H1 (cell line): ENCODE measurements at places on chromosomes 4 and X. TPM values are rescaled to one million over a fixed set of nuclear protein-coding genes. Genes with fewer than 3 reads are reported as not detected.

DNA sequence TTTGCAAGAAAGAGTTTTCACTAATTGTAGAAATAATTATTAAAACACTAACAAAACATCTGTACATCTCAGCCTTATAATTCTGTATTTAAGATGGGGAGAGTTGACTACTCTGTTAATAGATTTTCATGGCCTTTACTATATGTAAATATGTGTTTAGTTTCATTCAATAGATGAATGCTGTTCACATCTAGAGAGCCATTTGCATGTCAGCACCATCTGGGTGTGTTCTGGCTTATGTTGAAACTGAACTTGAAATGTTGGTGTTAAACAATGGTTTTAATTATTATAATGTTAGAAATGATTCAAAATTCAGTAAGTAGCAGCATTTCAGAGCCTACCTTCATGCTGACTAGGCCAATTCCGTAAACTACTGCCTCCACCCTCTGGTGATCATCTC is 102.5 kb upstream of the ADAD1 start:
- H3K36me3 ChIP-seq = peaks cover 21% of the 10 kb centered on the region
- H3K4me3 ChIP-seq = no peak overlapping the region
- no peak for DNase-seq
- H3K27me3 ChIP-seq = peaks cover 1% of the 10 kb centered on the region
- no peak overlapping the region for H3K27ac ChIP-seq

The F8A2 gene
- polyA plus RNA-seq = not detected in 2 replicates

- H3K27me3 ChIP-seq = no peaks in the 10 kb centered on the region; the same call in 1 of the 2 replicates
- peak overlapping the region; percentile 74 for H3K4me3 ChIP-seq
- H3K4me1 ChIP-seq = peaks cover 2% of the 10 kb centered on the region; the same call in 1 of the 2 replicates
- no peak overlapping the region for H3K27ac ChIP-seq
- DNase-seq = no peak
Measured at GRCh38 chr4:680928-681645, 6.7 kb downstream of the MYL5 start.

DNA sequence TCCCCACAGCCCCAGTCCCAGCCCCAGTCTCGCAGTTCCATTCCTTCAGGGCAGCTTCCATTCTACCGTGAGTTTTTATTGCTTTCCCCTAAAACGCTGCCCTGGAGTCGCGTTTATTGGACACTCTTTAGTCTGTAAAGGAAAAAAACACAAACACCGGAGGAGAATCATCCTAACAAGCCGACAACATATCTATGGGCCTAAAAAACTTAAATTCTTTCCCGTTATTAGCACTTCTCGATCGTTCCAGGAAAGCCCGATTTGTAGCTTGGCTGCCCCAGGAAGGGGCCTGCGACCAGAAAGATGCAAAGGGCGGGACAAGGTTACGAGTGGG is 178.5 kb downstream of the CBR4 start:
- peak overlapping the region; percentile 77 for H3K4me3 ChIP-seq
- no peaks in the 10 kb centered on the region for H3K36me3 ChIP-seq
- H3K27me3 ChIP-seq = peaks cover 7% of the 10 kb centered on the region; the same call in 1 of the 2 replicates
- H3K4me1 ChIP-seq = peaks cover 1% of the 10 kb centered on the region

The POLN gene
- polyA plus RNA-seq = 0.82 and 0.98 TPM in 2 replicates

The ARX gene
- polyA plus RNA-seq = 0.05 TPM in 1 of 2 replicates, not detected in the other

GRCh38 chr4:105154576-105154975 is 7.9 kb downstream of the TET2 start:
- no peak overlapping the region for H3K27ac ChIP-seq
- no peaks in the 10 kb centered on the region for H3K36me3 ChIP-seq
- no peaks in the 10 kb centered on the region for H3K4me1 ChIP-seq
- DNase-seq = no peak
- H3K4me3 ChIP-seq = no peak overlapping the region

DNA sequence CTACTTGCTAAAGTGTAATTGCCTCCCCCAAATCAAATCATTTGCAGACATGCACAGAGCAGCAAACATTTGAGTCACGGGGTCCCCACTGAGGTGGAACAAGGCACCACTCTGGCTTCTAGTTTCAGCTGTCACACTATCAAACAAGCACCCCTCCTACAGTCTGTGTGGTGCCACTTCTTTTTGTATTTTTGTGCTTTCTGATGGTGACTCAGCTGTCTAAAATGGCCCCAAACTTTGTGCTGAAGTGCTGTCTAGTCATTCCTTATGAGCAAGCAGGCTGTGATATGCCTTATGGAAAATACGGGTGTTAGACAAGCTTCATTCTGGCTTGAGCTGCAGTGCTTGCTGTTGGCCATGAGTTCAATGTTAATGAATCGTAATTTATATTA is 15.4 kb downstream of the IGFBP7 start:
- no peak for DNase-seq
- H3K4me3 ChIP-seq = no peak overlapping the region
- no peak overlapping the region for H3K27ac ChIP-seq
- H3K36me3 ChIP-seq = no peaks in the 10 kb centered on the region
- H3K27me3 ChIP-seq = no peaks in the 10 kb centered on the region
- no peaks in the 10 kb centered on the region for H3K4me1 ChIP-seq

- no peak overlapping the region for H3K4me3 ChIP-seq
- peaks cover 4% of the 10 kb centered on the region; the same call in 1 of the 2 replicates for H3K4me1 ChIP-seq
- H3K27me3 ChIP-seq = no peaks in the 10 kb centered on the region
Measured at GRCh38 chr4:11904846-11905739, 476.4 kb upstream of the HS3ST1 start.

DNA sequence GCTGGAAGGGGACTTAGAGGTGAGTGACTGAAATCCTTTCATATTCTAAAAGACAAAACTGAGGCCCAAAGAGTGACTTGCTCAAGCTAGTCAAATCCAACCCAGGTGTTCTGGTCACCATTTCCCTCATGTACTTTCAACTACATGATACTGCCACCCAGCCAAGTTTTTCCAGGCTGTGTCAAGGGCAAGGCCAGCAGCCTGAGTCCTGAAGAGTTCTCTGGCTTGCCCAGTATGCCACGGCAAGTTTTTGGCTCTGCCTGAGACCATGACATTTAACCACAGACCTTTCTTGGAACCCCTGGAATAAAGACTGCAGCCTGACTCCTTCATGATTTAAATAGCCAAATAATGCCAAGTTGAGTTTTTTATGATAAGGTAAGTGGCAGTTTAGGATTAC is 10.7 kb upstream of the TMEM164 start:
- no peak for DNase-seq
- H3K36me3 ChIP-seq = no peaks in the 10 kb centered on the region
- H3K4me1 ChIP-seq = no peaks in the 10 kb centered on the region
- H3K27ac ChIP-seq = no peak overlapping the region
- no peaks in the 10 kb centered on the region for H3K27me3 ChIP-seq
- H3K4me3 ChIP-seq = no peak overlapping the region

The MAGEB6 gene
- polyA plus RNA-seq = not detected in 2 replicates

GRCh38 chr4:110751183-110751582 is 128.3 kb upstream of the PITX2 start:
- H3K36me3 ChIP-seq = no peaks in the 10 kb centered on the region
- no peak overlapping the region for H3K4me3 ChIP-seq
- no peaks in the 10 kb centered on the region for H3K27me3 ChIP-seq
- no peak for DNase-seq
- no peak overlapping the region for H3K27ac ChIP-seq
- H3K4me1 ChIP-seq = no peaks in the 10 kb centered on the region

DNA sequence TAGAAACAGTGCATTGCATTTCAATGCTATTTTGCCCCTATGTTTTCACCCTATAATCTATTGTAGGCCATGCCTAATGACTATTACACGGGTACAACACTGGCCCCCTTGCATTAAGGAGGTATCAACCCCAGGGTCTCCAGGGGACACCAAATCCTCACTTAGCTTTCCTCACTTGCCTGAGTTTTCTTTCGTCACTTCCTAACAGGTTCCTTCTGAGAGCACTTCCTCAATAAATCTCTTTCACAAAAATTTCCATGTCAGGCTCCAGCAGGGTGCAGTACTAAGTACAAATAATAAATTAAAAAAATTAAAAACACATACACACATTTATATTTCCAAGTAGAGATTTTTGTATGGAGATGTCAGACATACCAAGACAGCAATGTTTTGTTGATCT is 165.0 kb downstream of the RBM46 start:
- H3K4me1 ChIP-seq = no peaks in the 10 kb centered on the region
- H3K4me3 ChIP-seq = no peak overlapping the region
- H3K27ac ChIP-seq = no peak overlapping the region
- no peaks in the 10 kb centered on the region for H3K36me3 ChIP-seq
- no peak for DNase-seq

The C4orf36 gene
- polyA plus RNA-seq = 1.2 and 1.4 TPM in 2 replicates

- no peaks in the 10 kb centered on the region for H3K27me3 ChIP-seq
- H3K36me3 ChIP-seq = no peaks in the 10 kb centered on the region
- DNase-seq = no peak
Measured at GRCh38 chr4:52110171-52110570, 59.1 kb downstream of the SPATA18 start.

DNA sequence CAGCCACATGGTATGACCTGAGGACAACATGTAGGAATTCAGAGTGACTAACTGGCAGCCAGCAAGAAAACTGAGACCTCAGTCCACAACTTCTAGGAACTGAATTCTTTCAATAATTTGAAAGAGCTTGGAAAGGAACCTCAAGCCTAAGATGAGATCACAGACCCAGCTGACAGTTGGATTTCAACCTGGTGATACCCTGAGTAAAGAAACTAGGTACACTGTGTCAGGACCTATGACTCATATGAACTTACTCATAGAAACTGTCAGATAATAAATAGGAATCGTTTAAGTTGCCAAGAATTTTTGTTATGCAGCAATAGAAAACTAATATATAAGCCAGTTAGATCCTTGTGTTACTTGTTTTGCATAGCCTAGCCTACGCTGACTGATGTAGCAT is 102.4 kb upstream of the DCAF12L1 start:
- H3K4me1 ChIP-seq = no peaks in the 10 kb centered on the region
- no peaks in the 10 kb centered on the region for H3K27me3 ChIP-seq
- H3K27ac ChIP-seq = no peak overlapping the region

GRCh38 chr4:37359261-37359660 is 114.7 kb downstream of the NWD2 start:
- no peak for DNase-seq
- H3K36me3 ChIP-seq = no peaks in the 10 kb centered on the region
- no peak overlapping the region for H3K27ac ChIP-seq
- no peaks in the 10 kb centered on the region for H3K4me1 ChIP-seq

GRCh38 chrX:46849933-46850332 is 13.1 kb downstream of the RP2 start:
- no peak for DNase-seq
- no peak overlapping the region for H3K27ac ChIP-seq
- no peaks in the 10 kb centered on the region for H3K36me3 ChIP-seq
- no peaks in the 10 kb centered on the region for H3K27me3 ChIP-seq
- H3K4me3 ChIP-seq = no peak overlapping the region

DNA sequence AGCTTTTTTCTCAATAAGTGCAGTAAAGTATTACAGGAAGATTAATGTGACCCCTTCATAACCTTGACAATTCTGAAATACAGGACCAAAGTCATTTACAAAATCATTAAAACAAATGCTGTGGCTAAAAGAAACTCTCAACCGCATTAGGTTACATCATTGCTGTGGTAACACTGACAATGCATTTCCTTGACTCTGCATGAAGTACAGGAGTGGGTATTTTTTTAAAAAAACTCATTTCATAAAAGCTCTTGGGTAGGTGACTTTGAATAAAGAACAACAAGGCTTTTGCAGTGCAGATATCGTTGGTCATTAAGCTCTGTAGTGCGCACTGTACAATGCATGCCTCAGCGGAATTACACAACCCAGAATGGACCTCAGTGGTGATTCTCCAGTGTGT is 23.4 kb upstream of the XK start:
- no peak for DNase-seq
- H3K36me3 ChIP-seq = no peaks in the 10 kb centered on the region
- H3K4me1 ChIP-seq = no peaks in the 10 kb centered on the region
- H3K27ac ChIP-seq = no peak overlapping the region
- no peaks in the 10 kb centered on the region for H3K27me3 ChIP-seq

GRCh38 chr4:991451-992296 is 1.5 kb downstream of the SLC26A1 start:
- no peak overlapping the region for H3K27ac ChIP-seq
- no peak for DNase-seq
- no peak overlapping the region for H3K4me3 ChIP-seq
- no peaks in the 10 kb centered on the region for H3K36me3 ChIP-seq
- no peaks in the 10 kb centered on the region for H3K4me1 ChIP-seq

GRCh38 chrX:116198810-116199209 is 28.3 kb downstream of the AGTR2 start:
- no peak overlapping the region for H3K27ac ChIP-seq
- no peaks in the 10 kb centered on the region for H3K36me3 ChIP-seq
- no peaks in the 10 kb centered on the region for H3K4me1 ChIP-seq
- DNase-seq = no peak

DNA sequence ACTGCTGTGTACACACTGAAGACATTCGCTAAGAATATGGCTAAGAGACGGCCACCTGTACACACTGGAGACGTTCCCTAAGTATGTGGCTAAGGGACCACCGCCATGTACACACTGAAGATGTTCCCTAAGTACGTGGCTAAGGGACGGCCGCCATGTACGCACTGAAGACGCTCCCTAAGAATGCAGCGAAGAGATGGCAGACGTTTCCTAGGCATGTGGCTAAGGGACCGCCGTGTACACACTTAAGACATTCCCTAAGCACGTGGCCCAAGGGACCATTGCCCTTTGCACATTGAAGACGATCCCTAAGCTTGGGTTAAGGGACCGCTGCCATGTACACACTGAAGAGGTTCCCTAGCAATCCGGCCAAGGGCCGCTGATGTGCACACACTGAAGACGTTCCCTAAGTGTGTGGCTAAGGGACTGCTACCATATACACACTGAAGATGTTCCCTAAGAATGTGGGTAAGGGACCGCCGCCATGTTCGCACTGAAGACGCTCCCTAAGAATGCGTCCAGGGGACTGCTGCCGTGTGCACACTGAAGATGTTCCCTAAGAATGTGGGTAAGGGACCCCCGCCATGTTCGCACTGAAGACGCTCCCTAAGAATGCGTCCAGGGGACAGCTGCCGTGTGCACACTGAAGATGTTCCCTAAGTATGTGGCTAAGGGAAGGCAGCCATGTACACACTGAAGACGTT is 36.7 kb downstream of the DHRSX start:
- no peak overlapping the region for H3K4me3 ChIP-seq
- no peak overlapping the region for H3K27ac ChIP-seq
- H3K4me1 ChIP-seq = peaks cover 10% of the 10 kb centered on the region
- DNase-seq = no peak
- no peaks in the 10 kb centered on the region; the same call in 1 of the 2 replicates for H3K27me3 ChIP-seq

- no peak overlapping the region for H3K27ac ChIP-seq
- no peak overlapping the region for H3K4me3 ChIP-seq
- no peaks in the 10 kb centered on the region for H3K4me1 ChIP-seq
- no peaks in the 10 kb centered on the region for H3K36me3 ChIP-seq
- DNase-seq = no peak
Measured at GRCh38 chr4:165150545-165150944, 37.9 kb upstream of the TMEM192 start.

DNA sequence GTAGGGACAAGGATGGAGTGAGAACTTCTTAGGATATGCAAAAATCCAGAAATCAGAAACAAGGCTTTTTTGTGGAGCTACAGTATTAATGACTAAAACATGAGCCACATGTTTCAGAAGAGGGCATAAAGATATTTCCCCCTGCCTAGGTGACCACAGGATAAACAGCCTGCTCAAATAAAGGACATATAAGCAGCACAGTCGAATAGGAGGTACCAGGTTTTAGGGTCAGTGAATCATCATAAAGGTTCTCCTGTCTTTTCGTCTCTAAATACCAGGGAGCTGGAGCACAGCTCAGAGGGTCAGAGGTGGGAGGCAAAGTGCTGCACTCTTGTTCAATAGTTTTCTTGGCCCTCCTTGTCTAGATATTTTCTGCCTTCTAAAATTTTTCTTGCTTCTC is 211.9 kb upstream of the HS3ST1 start:
- 0 out of 2 replicates have a peak, but pooled peaks cover 2% of the 10 kb centered on the region for H3K4me1 ChIP-seq
- no peaks in the 10 kb centered on the region for H3K36me3 ChIP-seq
- no peak overlapping the region for H3K4me3 ChIP-seq
- no peaks in the 10 kb centered on the region for H3K27me3 ChIP-seq
- H3K27ac ChIP-seq = no peak overlapping the region
- DNase-seq = no peak
